ENCODE measurements at places on chromosomes 5 and 9.

GRCh38 chr5:179880848-179881590 lies 22.4 kb upstream of the MRNIP start:
- DNase-seq: no peak

- DNase-seq: no peak
Measured at GRCh38 chr5:152331718-152332117, 73.4 kb downstream of the NMUR2 start.

DNA sequence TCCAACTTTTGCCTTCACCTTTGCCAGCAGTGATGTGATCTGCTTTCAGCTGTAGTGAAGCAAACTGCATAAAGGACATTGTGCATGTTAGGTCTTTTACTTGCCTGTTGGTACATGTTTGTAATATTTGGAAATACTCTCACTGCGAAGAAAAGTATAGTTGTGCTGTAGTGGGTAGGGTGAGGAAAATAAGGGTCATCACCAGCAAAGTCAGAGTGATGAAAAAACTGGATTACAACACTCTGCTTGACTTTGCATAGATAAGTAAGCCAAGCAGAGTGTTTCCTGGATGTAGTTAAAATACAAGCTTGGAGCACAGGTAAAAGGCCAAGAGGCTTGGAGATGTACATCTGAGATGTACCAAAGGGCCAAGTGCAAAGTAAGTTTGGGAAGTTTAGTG lies 16.7 kb downstream of the TGFBR1 start:
- DNase-seq: no peak

GRCh38 chr5:31731016-31731415 lies 92.1 kb downstream of the PDZD2 start:
- DNase-seq: no peak

- DNase-seq: no peak
Measured at GRCh38 chr5:149578896-149579295, 2.4 kb upstream of the ARHGEF37 start.

GRCh38 chr5:12794476-12795332 lies 890.5 kb upstream of the CTNND2 start:
- DNase-seq: no peak

DNA sequence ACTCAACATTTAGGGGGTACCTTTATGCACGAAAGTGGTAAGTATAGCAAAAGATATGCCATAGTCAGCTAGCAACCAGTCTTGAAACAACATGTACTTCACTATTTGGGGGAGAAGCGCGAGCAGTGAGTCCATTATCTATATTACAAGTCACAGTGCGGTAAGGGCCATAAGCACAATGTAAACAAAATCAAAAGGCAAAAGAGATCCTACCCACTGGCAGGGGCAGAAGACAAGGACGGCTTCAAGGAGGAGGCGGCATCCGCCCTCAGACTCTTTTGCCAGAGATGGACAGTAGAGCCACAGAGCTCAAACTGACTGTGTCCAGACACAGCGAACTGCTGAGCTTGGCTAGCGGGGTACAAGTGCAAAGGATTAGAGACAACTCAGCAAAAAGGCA lies 9.6 kb downstream of the MAPK9 start:
- no peak for DNase-seq

- no peak for DNase-seq
Measured at GRCh38 chr5:160434022-160434531, 12.4 kb downstream of the PTTG1 start.

GRCh38 chr9:123020796-123021195 lies 12.7 kb upstream of the GPR21 start:
- DNase-seq: no peak

- DNase-seq: peak; percentile 87
Measured at GRCh38 chr5:35777358-35778087, 79.2 kb upstream of the IL7R start.

- no peak for DNase-seq
Measured at GRCh38 chr5:33367416-33367815, 73.3 kb upstream of the TARS1 start.

- DNase-seq: no peak
Measured at GRCh38 chr9:126799034-126799433, 5.8 kb upstream of the ZBTB43 start.

DNA sequence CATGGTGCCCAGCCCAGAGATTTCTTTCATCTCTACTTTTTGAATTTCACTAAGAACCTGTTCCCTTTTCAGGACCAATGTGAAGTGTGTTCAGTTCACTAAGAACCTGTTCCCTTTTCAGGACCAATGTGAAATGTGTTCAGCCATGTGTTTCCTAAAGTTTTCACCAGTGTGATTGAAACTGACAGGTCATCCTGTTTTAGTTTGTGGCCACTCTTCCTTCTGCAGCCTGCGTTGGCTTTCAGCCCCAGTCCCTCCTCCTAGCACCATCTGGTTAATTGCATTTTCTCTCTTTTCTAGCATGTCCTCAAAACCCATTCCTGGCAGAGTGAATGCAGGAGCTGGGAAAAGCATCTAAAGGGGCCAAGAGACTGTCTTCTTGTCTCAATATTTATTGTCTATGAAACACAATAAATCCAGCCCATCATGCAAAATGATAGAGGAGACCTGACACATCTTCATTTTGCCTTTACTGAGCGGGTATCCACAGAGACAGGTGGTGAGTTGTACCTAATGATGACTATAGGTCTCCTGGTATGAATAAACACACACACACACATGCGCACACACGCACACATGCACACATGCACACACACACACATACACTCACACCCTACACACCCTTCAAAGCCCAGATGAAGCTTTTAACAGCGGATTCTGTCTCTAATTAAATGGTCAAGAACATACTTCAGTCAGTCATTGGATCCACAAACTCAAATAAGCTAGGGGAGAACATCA lies 6.1 kb upstream of the PANK3 start:
- no peak for DNase-seq

DNA sequence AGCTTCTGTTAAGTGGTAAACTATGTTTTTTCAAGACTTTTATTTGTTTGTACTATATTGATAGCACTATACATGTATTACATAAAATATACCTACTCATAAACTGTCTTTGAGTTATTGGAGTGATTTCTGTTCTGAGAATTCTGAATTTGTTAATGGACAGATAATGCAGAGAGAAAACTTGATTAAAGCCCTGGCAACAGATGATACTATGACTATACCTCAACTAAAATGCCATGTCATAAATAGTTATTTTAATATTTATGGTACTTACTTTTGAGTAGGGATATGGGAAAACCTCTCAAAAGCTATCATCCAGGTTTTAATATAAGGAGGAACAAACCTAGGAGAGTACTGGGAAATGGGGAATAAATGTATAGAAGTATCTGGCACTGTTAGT lies 947.2 kb upstream of the ARRDC3 start:
- no peak for DNase-seq

- DNase-seq: no peak
Measured at GRCh38 chr5:13648822-13649221, 295.7 kb downstream of the DNAH5 start.

DNA sequence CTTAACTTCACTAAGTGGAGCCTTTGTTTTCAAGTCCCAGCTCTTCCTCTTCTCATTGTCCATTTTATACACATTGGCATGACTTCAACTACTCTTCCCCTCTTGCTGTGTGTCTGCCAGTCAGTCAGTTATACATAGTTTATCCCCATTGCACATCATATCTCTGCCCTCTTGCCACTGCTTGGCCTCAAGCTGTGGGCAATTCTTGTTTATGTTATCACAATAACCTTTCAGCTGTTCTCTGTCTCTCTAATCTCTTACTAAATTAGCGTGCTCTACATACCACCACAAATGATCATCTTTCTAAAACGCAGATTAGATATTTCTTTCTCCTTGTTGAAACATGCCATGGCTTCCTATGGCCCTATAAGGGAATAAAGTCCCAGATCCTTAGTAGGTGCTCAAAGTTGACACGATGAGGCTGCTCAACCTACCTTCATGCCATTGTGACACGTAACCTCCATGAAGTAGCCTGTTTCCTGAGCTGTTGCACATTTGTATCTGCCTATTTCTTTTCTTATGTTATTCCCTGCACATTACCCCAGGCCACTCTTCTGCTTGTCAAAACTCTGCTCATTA lies 239.3 kb downstream of the GAS1 start:
- DNase-seq: no peak

GRCh38 chr5:148386041-148386440 lies 2.3 kb downstream of the FBXO38 start:
- DNase-seq: no peak

DNA sequence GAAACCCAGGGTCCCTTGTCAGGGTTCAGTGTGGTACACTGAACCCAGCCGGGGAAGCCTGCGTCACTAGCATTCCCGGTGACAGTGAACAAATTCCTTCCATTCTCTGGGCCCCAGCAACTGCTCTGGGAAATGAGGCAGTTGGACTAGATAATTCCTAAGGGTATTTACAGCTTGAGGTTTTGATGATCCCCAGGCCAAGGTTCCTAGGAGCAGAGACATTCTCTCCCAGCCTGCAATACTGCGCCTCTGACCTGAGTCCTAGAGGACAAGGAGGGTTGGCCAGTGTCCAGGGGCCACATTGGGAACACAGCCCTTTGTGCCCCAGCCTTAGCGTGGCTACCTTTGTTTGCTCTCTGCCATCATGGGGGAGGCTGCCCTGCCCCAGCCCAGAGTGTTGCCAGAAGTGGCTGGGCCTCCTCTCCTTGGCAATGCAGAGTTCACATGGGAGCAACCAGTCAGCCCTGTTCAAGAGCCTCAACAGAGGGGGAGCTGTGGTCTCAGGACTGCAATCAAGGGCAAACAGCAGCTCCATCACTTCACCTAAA lies 178.2 kb downstream of the SEC61B start:
- DNase-seq: no peak

GRCh38 chr5:161925960-161926359 lies 78.0 kb downstream of the GABRA1 start:
- no peak for DNase-seq

All from CD4-positive, alpha-beta T cell (primary cell).